WTC11 (cell line): ENCODE measurements at places on chromosomes 5 and 9. TPM values are rescaled to one million over a fixed set of nuclear protein-coding genes. Genes with fewer than 3 reads are reported as not detected.

- DNase-seq, result no peak
Observed at GRCh38 chr5:151205411-151205810, 18.5 kb downstream of the CCDC69 start.

Gene UCK1
- 28.0 to 30.6 TPM (median 29.6 TPM) in 3 replicates for total RNA-seq

Gene LHX3
- 0.11 TPM in 1 of 3 replicates, not detected in the others for total RNA-seq

Gene SPATA9
- not detected in 3 replicates for total RNA-seq

DNA sequence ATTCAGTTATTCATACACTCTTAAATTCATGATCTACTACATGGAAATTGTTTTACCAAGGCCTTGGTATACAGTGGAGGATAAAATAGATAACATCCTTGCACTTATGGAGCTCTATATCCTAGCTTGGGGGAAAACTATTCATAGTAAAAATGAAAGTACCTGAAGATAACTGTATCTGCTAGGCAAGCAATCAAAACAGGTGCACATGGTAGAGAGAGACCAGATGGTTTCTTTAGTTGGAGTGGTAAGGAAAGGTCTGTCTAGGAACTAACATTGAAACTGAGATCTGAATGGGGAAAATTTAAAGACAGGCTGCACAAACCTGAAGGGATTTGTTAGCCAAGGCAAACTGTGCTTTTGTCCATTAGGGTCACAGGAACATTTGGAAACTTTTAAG is 11.1 kb upstream of the SLCO4C1 start:
- no peak for DNase-seq

DNA sequence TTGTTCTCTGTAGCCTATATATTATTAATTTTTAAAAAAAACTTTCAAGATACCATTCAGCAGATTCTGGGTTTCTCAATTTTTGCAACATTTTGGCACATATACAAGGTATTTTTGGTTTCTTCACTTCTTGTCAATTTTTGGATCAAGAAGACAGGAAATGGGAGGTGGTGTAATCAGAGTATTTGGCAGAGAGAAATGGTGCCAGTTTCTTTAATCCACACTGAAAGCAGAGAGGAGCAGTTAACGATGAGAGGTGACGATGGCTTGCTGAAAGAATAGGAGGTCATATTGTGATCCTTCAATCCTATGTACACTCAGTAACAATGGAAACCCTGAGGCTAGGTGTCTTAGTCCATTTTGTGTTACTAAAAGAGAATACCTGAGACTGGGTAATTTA is 16.4 kb downstream of the NNT start:
- DNase-seq, result no peak

GRCh38 chr5:96714951-96715451 is 52.8 kb downstream of the CAST start:
- DNase-seq, result no peak

Gene DBH
- 0.23 to 0.34 TPM (median 0.24 TPM) in 3 replicates for total RNA-seq

Gene LMX1B
- total RNA-seq, result 4.6 to 12.4 TPM (median 5.1 TPM) in 3 replicates

GRCh38 chr5:113092683-113093082 is 116.1 kb downstream of the DCP2 start:
- no peak for DNase-seq

GRCh38 chr5:123450640-123451039 is 27.4 kb upstream of the CEP120 start:
- no peak for DNase-seq

- DNase-seq, result no peak
Observed at GRCh38 chr5:125199968-125200865, 453.8 kb upstream of the ZNF608 start.

- no peak for DNase-seq
Observed at GRCh38 chr9:10251490-10251889, 361.3 kb downstream of the PTPRD start.

DNA sequence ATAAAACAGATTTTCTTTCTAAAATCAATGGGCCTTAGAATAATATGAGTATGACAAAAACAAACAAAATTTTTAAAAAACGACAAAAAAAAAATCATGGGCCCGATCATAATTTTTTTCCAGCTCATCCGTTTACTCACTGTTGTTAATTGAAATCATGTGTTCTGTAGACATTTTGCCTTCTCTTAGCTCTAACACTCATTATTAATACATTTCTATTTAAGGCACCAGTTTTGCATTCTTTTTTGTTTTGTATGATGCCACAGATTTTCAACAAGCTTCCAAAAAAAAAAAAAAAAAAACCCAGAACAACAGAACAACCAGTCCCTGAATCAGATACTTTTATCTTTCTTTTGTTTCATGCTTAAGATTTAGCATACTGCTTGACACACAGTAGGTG is 86.4 kb downstream of the PRLR start:
- no peak for DNase-seq

Gene PCDHGC5
- total RNA-seq, result 1.1 to 1.5 TPM (median 1.1 TPM) in 3 replicates

Gene ASPN
- not detected in 3 replicates for total RNA-seq

Gene TSSK1B
- not detected in 3 replicates for total RNA-seq
